Left renal pelvis (tissue), 4 donors: ENCODE measurements at places on chromosomes 16 and 17.

- no peak for DNase-seq
These were observed 13.6 kb downstream of the CHD9 start for GRCh38 chr16:53068423-53068833.

DNA sequence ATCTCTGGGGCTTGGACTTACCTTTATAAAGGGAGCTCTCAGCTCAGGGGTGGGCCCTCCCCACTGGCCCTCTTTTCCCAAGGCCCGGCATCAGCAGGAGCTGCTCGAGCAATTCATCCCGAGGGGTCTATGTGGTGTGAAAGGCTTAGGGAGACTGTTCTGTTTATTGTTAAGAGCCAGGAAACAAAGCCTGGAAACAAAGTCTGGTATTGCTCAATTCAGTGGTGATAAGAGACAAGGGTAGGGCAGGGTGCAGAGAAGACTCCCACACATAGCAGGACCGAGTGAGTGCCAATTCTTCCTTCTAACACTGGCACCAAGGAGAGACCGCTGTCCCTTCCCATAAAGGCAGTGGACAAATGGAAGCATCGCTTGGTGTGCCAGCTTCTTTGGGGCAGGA lies 750.7 kb downstream of the KCNJ18 start:
- DNase-seq, result no peak

- peak; percentile 51 for DNase-seq
These were observed 14.3 kb downstream of the MNT start for GRCh38 chr17:2386400-2387085.

DNA sequence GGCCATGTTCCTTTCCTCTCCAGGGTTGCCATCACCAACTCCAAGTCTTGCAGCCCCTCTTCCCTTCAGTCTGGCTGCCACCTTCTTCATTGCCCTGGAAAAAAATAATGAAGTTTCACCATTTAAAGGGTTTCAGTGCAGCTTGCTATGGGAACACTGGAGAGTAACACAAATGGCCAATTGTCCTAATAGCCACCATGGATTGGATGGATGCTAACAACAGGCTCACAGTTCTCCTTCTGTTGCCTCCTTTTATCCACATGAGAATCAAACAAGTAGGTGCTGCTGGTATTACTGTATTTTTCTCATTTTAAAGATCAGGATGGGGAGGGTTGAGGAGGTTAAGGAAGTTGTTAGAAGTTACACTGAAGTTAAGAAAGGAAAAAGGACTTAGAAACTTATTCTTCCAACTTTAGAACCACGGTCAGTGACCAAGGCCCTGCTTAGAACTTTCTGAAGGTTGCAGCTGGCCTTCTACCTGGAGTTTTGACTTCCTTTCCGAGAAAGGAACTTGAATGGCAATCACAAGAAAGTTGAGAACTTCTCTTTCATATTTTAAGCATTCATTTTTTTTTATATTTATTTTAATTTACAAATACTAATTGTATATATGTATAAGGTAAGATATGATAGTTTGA lies 198.0 kb upstream of the MAF start:
- DNase-seq, result no peak

GRCh38 chr17:53896047-53896446 lies 73.3 kb downstream of the KIF2B start:
- no peak for DNase-seq

- DNase-seq, result no peak
These were observed 98.4 kb downstream of the LITAF start for GRCh38 chr16:11488304-11488703.

GRCh38 chr17:82399601-82400101 lies 18.5 kb upstream of the HEXD start:
- no peak for DNase-seq

GRCh38 chr17:47879028-47879585 lies 16.9 kb upstream of the SP2 start:
- DNase-seq, result no peak

GRCh38 chr16:10641555-10641952 lies 53.2 kb downstream of the TEKT5 start:
- DNase-seq, result no peak

DNA sequence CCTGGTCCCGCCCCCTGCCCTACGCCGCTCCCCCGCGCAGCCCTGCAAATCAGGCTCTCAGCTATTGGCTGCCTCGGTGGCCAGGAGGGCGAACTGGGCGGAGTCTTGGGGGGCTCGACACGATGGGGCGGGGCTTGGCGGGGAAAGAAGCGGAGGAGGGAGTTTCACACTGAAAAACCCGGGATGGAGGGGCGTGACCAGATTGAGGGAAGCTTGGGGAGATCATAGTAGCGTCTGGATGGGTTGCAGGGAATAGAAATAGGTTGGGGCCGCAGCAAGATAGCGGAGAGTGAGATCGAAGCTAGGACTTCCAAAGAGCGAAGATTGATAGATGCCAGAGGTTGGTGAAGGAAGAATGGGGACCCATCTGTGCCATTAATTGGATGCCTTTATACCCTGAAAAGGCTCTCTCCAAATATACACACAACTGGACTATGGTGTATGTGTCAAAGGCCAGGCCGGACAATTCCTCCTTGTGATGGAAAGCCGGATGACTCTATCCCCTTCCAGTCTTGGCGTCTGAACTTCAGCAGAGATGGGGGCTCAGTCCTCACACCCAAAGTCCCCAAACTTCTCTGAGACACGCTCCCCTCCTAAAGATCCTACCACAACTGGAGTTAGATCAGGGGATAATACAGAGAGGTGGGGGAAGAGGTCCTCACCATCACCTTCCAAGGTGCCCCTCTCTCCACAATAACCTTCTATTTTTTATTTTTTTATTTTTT lies 376 bp upstream of the STAC2 start:
- peak; percentile 78 for DNase-seq

GRCh38 chr17:82868715-82869131 lies 28.9 kb upstream of the ZNF750 start:
- DNase-seq, result no peak
